ENCODE measurements at places on chromosomes 7 and 10.

GRCh38 chr10:112491144-112491543 lies 44.1 kb downstream of the VTI1A start:
- no peak for DNase-seq

DNA sequence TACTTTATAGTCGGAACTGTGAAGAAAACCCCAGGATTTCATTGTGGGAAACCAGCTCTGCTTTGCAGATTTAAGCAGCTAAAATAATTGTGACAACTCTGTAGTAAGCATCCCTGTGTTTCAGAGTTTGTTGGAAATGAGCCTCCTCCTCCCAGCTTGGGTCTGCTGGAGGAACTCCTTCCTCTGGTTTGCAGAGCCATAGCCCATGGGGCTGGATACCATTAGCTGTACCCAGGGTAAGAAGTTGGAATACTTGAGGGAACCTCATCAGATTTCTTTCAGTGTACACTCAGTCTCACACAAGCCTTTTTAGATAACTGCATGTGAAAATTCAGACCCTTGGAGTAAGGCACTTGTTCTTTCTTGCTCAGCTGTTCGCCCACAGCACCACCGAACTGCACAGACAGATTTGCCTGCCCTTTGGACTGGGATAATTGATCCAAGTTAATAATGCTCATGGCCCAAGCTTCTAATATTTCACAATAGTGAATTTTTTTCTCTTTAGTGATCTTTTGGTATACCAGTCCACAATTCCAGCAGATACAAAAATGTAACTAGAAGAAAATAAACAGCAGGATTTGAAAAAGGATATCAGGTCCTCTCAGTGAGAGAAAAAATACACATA lies 467.4 kb upstream of the FZD8 start:
- DNase-seq = no peak

DNA sequence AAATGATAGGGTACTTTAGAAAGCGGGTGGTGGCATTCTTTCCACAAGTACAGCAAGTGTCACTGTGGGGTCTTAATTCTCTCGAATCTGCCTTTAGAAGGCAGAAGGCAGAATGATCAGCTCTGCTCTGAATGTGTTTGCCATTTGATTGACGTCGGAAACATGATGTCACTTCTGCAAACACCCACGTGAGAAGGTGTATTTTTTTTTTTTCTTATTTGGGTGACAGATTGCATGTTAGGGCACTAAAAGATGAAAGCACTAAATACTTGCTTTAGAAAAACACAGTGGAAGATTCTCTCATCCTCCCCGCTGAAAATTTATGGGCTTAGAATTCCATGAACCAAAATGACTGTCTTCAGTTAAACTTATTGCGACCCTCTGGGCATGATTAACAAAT lies 150.2 kb downstream of the TCF7L2 start:
- no peak for DNase-seq

DNA sequence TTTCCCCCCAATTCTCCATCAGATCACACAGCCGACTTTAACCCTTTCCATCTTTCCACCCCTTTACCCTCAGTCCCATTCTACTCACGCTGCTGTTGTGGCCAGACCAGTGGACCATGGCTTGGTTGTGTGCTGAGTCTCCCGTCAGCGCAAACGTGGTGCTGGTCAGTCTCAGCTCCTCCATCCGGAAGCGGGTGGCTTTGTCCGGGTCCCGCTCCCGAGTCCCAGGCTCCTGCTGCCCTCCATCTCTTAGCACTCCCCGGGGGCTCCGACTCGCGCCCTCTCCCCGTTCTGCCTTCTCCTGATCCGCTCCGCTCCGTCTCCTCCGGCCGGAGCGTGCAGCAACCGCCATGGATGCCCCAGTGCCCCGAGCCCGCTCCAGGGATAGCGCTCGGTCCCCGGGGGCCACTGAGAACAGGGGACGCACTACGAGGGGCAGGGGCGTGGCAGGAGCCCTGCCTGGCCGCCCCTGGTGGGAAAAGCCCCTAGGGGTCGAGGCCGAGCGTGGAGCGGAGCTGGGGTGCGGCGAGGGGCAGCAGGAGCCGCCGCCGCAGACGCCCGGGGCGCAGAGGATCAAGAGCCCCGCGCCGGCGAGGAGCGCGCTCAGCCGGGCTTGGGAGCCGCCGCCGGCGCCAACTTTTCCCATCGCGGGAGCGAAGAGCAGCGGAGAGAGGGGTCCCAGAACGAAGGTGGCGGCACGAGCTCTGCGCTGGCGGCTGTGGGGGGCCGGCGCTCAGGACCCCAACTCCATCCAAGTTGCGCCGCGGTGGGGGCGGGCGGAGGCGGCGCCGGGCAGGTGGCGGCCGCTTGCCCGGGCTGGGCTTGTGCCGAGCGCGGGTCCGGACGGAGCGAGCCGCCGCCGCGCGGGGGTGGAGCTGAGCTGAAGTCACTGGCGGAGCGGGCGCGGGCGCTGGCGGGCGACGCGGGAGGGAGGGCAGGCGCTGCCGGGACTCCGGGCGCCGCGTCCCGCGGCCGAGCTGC lies at the start of gene SORCS1:
SORCS1 (minus strand) TSS at position 826 of the 981 bp plus-strand sequence.
- no peak for DNase-seq

- DNase-seq = no peak
Observed at GRCh38 chr7:155764438-155764793, 47.8 kb downstream of the SHH start.

DNA sequence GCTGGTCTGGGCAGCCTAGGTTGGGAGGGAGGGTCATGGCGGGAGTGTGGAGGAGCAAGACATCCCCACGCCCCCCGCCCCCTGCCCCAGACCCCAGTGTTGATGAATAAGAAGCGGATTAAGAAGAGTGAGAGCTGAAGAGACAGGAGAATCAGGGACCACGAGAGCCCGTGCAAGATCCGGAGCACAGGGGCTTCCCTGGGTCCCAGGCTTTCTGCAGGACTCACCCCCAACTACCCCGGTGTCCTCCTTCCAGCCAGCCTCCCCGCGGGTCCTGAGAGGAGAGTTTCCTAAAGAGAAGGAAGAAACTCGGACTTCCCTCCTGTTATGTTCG lies 20.1 kb downstream of the GHRHR start:
- DNase-seq = no peak

GRCh38 chr10:73094986-73095480 lies 1.6 kb downstream of the P4HA1 start:
- no peak for DNase-seq

DNA sequence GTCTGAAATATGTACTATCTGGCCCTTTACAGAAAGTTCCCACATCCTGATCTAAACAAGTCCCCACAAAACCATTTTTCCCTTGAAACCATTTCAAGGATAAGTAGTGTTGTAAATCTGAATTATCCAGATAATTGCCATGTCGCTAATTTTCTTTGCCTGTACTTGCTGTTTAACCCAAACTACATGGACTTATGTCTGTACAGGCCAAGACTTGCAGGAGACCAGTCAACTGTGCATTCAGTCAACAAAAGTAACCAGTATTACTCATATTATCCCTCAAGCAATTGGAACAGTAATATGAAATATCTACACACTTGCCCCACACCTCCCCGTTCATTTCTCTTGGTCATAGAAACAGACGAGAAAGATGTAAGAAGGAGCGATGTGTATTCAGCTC lies 347.8 kb upstream of the NFE2L3 start:
- no peak for DNase-seq

DNA sequence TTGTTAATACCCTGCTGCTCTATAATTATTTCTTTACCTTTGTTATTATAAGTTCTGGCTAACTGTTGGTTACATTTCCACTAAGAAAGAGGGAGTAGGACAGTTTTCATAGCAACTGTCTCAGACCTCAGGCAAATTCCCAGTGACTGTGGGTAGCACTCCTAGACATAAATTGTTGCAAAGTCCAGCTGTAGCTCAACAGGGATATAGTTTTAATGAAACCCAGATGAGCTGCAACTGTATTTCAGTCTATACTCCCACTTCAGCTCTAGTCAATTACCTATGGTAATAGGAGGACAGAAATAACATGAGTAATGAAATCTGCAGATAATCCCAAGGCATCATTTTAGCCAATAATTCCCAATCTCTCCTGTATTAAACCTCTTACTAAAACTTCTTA lies 103.0 kb upstream of the SEMA3A start:
- DNase-seq = no peak

GRCh38 chr7:138546829-138547228 lies 86.8 kb downstream of the TRIM24 start:
- no peak for DNase-seq

- no peak for DNase-seq
Observed at GRCh38 chr7:157499835-157500153, 163.0 kb downstream of the DNAJB6 start.

DNA sequence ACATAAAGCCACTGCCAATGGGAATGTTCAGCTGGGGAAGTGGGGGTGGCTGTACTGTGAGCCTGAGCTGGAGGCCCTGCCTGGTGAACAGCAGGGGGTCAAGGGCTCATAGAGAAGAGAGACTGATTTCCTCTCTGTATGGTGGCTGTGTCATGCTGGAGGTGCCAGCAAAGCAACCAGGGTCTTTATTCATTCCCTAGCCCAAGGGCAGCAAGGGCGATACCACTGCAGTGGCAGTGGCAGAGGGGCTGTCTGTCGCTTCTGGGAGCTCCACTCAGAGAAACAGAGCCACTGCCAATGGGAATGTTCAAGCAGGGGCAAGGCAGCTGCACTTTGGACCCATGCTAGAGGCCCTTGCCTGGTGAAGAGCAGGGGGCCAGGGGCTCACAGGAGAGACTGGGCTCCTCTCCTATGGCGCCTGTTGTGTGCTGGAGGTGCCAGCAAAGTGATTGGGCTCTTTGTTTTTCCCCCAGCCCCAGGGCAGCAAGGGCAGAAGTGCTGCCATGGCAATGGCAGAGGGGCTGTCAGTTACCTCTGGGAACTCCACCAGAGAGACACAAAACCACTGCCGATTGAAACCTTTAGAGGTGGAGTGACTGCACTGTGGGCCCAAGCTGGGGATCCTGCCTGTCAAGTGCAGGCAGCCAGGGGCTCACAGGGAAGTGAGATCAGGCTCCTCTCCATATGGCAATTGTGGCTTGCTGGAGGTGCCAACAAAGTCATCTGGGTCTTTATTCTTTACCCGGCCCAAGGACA lies 545.1 kb downstream of the SH2D4B start:
- no peak for DNase-seq

- no peak for DNase-seq
Observed at GRCh38 chr7:119681336-119681735, 591.6 kb upstream of the KCND2 start.

DNA sequence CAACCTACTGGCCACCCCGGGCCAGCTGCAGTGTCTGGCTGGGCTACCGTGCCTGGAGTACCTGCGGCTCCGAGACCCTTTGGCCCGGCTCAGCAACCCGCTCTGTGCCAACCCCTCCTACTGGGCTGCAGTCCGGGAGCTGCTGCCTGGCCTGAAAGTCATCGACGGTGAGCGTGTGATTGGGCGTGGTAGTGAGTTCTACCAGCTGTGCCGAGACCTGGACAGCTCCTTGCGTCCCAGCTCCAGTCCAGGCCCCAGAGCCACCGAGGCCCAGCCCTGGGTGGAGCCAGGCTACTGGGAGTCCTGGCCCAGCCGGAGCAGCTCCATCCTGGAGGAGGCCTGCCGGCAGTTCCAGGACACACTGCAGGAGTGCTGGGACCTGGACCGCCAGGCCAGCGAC lies 4.2 kb downstream of the RARRES2 start:
- no peak for DNase-seq

Measured in tibial nerve (tissue), 4 donors.